ENCODE measurements at places on chromosomes 5 and 9.

- DNase-seq = no peak
These were observed 79.0 kb downstream of the AK8 start for GRCh38 chr9:132798817-132799790.

GRCh38 chr5:152331006-152331405, 74.1 kb downstream of the NMUR2 start:
- DNase-seq = no peak

- no peak for DNase-seq
These were observed 977 bp downstream of the MGAT4B start for GRCh38 chr5:179805529-179806249.

DNA sequence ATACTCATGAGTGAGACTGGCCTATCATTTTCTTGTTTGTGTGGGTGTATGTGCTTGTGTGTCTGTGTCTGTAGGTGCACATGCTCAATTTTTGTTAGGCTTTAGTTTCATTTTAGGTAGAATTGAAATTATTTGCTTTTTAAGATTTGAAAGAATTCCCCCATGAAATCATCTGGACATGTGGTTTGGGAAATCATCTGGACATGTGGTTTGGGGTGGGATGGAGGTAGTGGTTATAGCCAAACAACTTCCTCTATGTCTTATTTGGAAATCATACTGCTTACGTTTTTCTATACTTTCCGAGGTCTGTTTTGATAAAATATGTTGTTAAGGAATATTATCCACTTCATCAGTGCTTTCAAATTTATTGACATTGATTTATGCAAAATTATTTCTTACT, 485.4 kb upstream of the CLINT1 start:
- DNase-seq = no peak

DNA sequence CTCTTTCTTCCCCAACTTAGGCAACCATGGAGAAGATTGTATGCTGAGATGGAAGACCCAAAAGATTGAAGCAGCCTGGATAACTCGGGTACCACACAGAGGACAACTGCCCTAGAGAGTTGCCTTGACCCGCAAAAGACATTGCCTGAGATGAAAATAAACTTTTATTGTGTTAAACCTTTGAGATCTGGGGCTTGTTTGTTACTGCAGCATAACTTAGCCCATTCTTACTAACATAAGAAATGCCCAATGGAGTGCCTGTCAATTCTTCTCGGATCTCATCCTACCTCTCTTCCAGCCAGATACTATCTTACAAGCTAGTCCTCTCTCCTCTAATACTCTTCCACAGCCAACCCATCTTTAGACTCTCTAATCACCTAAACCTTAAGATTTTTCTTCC, 76.8 kb downstream of the GCNT4 start:
- DNase-seq = no peak

GRCh38 chr5:30100929-30101328, 1092.6 kb upstream of the CDH6 start:
- no peak for DNase-seq

DNA sequence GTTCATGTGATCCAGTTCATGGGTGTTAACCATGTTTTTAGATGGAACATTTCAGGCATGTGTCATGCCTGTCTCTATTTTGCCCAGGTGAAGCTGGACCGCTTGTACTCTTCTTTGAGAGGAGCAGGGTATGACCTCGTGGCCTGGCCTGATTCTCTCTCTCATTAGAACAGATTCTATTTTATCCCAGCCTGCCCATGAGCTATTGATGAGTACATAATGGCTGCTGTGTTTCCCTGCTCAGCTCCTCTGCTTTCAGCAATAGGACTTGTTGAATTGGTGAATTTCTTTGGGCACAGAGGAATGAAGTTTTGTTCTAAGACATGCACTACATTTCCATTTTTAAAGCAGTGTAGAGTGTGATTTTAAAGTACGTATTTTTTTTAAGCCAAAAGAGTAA, 86.2 kb downstream of the HACD4 start:
- no peak for DNase-seq

DNA sequence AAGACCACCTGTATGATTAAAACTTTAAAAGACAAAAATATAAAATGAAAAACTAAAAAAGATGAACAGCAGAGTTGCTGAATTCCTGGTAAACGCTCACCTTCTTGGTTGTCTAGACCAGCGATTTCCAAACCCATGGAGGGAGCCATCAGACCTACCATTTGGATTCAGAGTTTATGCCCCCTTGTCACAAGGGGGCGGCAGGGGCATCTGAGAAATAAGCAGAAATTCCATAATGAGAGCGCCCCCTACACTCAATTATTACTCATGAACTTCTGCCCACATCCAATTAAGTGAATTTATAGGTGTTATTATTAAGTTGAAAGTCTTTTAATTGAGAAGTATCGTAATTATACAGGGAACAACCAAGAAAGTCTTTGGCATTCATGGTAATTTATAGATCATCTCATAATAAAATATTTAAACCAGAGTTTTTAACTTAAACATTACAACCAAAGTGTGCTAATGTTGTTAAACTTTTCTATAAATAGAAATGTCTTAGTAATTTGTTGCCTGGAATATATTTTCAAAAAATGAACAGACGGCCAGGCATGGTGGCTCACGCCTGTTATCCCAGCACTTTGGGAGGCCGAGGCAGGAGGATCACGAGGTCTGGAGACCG, 35.2 kb upstream of the SPATA31C2 start:
- DNase-seq = peak; percentile 8

GRCh38 chr9:108550106-108550505, 305.7 kb downstream of the ACTL7B start:
- DNase-seq = no peak

DNA sequence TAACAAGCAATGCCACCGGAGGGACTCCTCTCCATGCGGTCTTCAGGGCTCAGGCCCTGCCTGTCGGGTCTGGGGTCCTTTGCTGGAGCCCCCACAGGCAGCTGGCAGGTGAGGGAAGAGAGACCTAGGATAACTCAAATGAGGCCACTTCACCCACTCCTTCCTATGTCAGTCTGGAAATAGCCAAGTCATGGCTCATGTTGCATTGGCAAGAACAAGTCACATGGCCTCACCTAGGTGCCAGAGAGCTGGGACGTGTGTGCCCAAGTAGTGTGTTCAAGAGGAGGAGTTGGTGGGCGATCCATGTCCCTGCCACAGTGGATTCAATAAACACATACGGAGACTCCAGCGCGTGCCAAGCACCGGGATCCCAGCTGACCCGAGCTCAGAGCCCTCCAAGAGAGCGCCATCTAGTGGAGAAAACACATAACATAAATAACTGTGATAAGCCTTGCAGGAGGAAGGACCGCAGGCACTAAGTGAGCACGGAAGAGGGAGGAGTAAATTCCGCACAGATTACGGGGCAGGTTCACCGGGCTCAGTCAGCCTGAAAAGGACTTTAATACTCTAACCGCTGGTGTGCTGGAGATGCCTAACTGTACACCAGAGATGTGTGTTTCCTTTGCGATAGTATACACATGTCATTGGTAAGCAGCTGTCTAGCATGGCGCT, 580.8 kb downstream of the CCDC171 start:
- DNase-seq = no peak

DNA sequence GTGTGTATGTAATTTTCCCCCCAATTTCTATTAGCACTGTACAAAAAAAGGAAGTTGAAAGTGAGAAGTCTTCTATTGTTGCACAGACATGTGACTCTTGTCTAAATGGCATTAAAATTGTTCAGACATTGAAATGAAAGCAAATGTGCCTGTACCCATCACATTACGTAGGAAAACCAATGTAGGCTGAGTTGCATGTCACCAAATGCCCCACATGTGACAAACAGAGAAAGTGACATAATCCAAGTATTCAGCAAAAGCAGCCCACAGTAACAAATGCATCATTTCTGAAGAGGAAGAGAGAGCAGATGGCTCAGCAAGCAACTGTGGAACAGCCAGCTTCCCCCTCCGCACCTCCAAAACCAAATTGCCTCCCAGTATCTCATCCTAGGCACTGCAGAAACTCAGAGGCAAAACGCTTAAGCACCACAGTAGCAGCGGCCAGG, 161.5 kb upstream of the NR4A3 start:
- DNase-seq = no peak

GRCh38 chr5:175489693-175490443, 11.5 kb downstream of the SFXN1 start:
- DNase-seq = no peak

GRCh38 chr9:114718801-114719221, 36.8 kb upstream of the TEX48 start:
- DNase-seq = no peak

GRCh38 chr9:31030741-31031202, 1353.7 kb upstream of the ACO1 start:
- DNase-seq = no peak

GRCh38 chr5:166834246-166834645, 1457.2 kb upstream of the WWC1 start:
- no peak for DNase-seq

DNA sequence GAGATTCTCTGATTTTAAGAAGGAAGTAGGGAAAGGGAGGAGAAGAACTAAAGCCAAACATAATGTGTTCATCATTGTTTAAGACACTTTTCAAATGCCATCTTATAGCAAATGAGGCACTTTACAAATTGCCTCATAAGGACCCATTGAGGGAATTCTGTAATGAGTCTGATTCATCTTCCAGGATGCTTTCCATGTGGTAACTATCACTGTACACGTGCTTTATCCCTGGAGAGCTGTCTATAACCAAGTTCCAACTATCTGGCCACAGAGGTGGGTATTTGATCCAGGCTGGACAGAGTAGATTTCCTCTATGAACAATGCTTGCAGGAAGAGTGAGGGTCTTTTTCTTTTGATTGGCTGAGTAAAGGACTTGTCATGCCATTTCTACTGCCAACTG, 183.5 kb upstream of the NFIB start:
- DNase-seq = no peak

- no peak for DNase-seq
These were observed 92.8 kb upstream of the RASEF start for GRCh38 chr9:83155733-83156132.

- DNase-seq = no peak
These were observed 63.5 kb downstream of the CEMIP2 start for GRCh38 chr9:71704796-71705195.

GRCh38 chr9:78295177-78295575, 1.7 kb upstream of the PSAT1 start:
- DNase-seq = no peak

- no peak for DNase-seq
These were observed 5.7 kb downstream of the NIPBL start for GRCh38 chr5:36882250-36882649.

DNA sequence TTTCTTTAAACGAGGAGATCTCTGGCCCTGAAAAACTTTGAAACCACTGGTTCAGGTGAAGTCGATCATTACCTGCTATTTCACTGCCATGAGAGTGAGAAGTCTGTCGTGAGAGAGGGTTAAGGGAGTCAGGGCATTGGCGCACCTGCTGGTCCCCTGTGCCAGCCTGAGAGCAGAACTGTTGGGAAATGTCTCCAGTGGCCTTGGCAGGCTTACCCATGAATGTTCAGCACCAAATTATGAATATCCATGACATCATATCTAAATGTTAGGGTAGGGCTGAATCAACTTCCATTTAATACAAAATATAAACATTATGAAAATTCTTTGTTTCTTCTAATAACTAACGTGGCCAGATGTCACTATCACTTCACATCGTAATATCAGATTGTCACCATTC, 379.3 kb downstream of the KDM4C start:
- DNase-seq = no peak

DNA sequence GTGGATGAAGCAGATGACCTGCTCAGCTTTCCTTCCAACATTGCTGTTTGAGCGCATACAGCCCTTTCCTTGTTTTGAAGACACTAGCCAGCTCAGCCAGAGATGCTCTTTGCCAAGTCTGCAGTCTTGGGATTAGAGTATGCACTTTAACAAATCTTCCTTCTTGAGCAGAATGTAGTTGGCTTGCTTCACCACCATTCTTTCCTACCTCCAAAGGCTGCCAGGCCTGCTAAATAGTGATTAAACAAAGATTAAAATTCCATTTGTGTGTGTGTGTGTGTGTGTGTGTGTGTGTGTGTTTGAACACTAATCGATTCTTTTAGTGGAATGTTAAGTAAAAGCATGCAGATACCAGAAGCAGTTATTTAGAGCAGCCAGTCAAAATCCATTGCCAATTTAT, 97.6 kb downstream of the GALNT10 start:
- DNase-seq = no peak

GRCh38 chr9:25678147-25678666, at the start of gene TUSC1:
Gene TUSC1 (minus strand): TSS chr9:25678444. CDS start chr9:25678312, 132 bp downstream.
- peak; percentile 48 for DNase-seq

- no peak for DNase-seq
These were observed 32.3 kb upstream of the EQTN start for GRCh38 chr9:27329291-27329690.

DNA sequence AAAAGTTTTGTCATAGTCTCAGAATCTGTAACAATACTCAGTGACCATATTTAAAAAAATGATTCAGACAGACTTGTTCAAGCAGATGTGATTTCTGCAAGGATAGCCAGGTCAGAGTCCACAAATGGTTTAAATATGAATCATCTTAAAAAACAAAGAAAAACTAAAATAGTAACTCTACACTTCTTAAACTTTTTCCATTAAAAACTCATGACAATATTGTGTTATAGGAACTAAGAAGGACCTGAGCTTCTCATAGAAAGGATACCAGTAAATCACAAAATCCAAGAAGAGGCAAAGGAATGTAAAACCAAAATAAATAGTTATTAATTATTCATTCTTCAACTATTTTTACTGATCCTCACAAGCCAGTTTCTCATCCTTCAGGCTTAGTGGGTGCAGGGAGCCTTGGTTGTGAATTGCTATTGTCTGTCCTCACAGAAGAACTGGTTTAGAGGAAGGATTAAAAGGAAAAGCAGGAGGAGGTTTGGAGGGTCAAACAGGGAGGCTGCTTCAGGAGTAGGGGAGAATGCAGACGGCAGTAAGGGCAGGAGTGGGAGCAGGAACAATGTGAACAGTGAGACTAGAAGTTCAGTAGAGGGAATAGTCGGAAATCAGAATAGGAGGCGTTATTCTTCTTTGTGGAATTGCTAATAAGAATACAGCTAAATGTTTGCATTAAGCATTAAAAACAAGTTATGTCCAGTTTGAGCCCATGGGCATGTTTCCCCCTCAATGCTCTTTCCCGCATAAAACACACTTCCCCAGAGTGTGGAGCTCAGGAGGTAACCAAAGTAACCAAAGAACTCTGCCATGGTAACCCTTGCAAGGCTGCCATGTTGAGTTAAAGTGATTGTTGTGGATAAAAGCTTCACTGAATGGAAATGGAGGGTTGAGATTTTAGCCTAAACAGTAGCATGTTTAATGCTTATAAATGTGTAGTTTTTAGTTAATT, 110.7 kb downstream of the CCDC192 start:
- no peak for DNase-seq
